ENCODE measurements at places on chromosomes 3 and 15.
A peak's percentile ranks its signal among the peaks of the same experiment; 100 is the strongest.

DNA sequence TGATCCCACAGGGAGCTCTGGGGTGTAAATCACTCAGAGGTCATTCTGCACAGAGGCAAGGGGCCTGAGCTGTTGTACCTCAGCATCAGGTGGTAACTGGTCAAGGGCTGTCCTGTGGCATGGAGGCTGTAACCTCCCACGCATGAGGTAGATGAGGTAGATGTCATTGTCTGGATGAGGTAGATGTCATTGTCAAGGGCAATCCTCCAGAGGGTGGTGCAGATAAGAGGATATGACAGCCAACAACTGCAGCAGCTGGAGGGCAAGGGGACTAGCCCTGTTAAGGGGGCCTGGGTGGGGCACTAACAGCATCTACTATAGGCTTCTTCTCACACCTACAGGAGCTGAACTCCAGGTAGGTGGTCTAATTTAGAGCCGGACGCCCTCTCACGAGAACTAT is 55.6 kb downstream of the THRB start:
- no peak for DNase-seq

DNA sequence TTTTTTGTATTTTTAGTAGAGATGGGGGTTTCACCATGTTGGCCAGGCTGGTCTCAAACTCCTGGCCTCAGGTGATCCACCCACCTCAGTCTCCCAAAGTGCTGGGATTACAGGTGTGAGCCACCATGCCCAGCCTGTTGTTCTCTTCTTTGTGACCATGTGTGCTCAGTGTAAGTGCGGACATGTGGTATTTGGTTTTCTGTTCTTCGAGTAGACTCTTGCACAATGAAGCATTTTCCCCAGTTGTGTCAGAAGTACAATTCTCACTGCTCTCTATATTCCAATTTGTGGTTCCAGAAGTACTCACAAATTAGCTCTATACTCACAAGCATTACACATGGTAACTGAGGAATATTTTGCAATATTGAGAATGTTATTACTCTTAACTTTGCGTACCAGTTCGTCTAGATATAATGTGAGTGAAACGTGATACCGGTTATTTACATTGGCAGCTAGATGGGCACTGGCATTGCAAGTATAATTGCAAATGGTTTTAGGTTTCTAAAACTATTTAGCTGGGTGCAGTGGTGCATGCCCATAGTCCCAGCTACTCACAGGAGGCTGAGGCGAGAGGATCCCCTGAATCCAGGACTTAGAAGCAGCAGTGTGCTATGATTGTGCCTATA is 34.2 kb upstream of the MTMR14 start:
- no peak for DNase-seq

DNA sequence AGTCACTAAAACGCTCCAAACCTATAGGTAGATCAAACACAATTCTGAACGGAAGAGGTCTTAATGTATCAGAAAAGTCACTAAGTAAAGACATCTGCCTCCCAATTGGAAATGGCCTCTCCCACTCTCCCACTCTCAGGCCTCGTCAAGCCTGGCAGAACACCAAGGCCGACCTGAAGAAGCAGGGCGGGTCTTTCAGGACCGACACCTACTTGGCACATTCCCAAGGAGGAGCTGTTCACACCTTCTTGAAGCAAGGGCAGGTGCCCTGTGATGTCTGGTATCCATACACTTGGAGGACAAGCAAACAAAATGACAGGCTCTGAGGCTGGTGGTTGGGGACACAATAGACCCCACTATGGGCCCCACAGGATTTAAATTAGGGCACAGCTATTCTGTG is 30.0 kb downstream of the XXYLT1 start:
- DNase-seq, result no peak

GRCh38 chr15:63892794-63893441 is 59.2 kb upstream of the HERC1 start:
- peak; percentile 56 for DNase-seq

GRCh38 chr3:53645754-53646153 is 151.3 kb downstream of the CACNA1D start:
- DNase-seq, result no peak

DNA sequence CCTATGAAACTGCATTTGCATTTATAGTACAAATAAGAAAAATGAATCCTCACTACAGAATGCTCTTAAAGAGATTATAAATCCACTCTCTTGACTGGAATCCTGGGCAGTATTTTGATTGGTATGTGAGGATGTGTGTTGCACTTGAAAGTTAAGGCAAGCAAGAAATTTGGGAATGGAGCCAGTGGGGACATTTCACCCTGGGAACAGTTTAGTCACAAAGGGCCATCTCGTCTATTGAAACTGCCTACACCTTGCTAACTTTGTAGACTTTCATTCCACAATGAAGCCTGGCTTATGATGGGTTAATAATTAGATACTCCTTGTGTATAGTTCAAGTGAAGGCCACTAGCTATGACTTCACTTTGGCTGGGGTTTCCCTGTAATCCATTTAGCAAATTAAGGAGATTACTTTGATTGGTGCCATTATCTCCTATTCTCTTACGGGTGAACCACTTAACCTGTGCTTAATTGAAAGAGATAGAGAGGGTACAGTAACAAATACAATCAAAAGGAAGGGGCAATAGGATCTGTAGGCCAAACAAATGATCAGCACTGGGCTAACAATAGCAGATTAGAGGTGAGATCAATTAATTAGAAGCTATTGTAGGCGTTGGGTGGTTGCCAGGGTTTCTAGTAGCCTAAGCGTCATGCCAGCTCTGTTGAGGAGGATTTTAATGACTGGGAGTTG is 146.9 kb upstream of the RARB start:
- no peak for DNase-seq

- DNase-seq, result no peak
Observed at GRCh38 chr15:99826157-99826780, 93.0 kb upstream of the LYSMD4 start.

GRCh38 chr3:88991496-88991895 is 115.9 kb upstream of the EPHA3 start:
- DNase-seq, result no peak

- DNase-seq, result no peak
Observed at GRCh38 chr3:101932326-101933068, 83.2 kb downstream of the NFKBIZ start.

DNA sequence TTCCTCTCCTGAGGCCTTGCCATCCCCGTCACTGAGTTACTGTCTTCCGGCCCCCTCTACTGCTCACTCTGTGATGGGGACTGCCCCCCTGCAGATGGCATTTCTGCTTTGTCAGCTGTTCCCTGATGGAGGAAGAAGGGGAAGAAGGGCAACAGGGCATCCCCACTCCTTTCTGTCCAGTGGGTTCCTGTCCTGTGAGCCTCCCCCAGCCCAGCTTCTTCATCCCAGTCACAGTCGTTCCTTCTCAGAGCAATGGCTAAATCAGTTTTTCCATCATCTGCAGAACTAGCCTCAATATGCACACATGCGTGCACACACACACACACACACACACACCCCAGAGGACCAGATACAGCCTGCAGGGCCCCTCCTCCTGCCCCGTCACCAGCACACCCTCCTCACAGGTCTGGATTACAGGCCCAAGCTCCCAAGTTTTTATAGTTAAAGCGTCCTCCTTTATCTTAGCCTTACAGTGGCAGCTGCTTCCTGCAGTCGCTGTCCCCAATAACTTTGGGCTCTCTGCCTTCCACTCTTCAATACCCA is 21.4 kb downstream of the ALDH1L1 start:
- no peak for DNase-seq

DNA sequence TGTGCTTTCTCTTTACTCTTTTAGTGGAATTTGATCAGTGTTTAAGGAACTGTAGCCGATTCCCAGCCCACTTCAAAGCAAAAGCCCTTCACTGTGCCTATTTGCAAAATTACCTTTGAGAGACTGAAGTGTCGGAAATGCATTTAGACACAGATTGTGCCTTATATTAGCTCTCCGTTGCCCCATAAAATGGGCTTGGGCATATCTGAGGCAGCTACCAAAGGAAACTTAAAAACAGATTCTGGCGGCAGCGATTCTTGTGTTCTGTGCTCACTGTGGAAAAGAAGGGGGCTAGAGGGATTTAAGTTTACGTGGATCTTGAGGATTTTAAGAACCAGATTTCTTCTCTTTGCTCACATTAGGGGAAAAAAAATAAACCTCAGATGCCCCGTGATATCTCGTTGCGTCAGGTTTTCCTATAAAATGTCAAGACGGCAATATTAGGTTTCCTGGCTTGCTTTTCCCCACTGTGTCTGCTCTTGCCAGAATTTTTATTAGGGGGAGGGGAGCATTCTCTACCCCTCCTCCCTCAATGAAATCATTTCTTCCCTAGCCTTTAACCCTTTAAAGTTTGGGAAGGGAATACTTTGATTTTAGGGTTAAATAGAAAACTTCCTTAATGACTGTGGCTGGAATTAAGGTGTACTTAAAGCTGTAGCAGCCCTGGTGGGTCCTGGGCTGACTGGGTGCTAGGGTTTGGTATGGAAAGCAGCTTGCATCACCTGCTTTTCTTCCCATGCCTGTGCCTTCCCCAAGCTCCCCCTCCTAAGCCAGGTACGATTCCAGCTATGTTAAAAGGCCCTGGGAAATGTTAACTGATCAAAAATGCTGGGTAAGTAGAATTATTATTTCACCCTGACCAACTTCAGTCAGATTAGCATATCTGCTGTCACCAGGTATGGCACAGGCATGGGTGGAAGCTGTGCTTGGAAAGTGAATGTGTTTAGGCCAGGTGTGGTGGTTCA is 73.8 kb downstream of the SMAD3 start:
- DNase-seq, result no peak

GRCh38 chr15:95363646-95364045 is 966.9 kb upstream of the NR2F2 start:
- no peak for DNase-seq

DNA sequence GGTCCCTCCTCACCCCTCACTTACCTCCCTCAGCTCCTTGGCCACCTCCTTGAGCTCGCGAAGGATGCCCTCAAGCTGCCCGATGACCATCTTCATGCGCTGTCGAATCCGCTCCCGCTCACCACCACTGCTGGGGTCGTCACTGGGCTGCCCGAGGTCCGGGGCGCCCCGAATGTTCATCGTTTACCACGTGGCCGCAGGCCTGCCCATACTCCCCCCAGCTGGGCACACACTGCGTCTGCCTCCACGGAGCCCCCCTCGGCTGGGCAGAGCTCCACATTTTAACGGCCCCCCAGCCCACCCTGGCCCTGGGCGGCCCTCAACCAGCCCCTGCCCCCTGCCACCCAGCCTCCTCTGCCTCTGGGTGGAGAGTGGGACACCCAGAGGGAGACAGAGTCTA is 2.2 kb downstream of the INSYN1 start:
- DNase-seq, result no peak

- no peak for DNase-seq
Observed at GRCh38 chr3:40516201-40516600, 8.6 kb upstream of the ZNF621 start.

GRCh38 chr3:21778715-21779114 is 27.7 kb upstream of the ZNF385D start:
- no peak for DNase-seq

DNA sequence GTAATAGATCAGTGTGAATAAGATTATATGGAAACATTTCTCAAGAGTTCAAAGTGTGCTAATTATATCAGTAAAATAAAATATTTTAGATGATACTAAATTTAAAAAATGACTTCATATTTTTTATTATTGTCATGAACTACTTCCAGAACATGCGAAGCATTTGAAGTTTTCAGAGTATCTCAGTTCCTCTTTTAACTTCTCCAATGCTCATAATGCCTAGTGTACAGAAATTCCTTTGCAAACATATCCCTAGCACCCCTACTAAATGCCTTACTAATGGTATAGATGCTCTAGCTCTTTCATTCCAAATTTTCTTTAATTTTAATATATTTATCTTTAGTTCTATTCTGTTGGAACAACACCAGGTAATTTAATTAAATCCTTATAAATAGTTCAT is 580.4 kb downstream of the CADM2 start:
- DNase-seq, result no peak

GRCh38 chr15:68543165-68544008 is 35.4 kb upstream of the CORO2B start:
- no peak for DNase-seq

DNA sequence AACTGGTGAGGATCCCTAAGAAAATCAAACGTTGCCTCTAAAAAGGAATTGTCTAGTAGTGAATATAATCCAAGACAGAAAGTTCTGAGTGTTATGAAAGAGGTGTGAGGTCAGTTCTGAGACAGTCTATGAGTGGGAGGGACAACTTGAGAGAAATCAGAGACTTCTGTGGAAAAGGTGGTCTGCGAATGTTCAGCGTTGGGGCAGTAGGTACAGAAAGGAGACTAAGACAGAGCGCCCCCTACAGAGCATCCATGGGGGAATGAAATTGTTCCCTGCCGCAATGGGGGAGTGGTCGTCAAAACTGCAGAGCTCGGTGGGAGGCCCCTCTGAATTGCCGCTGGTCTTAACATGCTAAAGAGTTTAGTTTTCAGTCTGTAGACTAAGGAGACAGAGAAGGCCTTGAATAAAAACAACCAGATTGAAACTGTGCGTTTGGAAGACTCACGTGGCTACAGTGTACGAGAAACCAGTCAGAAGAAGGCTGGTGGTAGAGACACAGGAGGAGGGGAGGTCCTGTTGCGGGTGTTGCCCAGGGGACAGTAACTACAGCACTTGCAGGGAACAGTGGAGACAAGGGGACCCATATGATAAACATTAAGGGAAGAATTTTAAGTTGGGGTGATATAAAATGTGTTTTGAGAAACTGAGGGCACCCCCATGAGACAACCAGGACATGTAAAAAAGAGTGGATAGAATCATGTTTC is 6.9 kb downstream of the TNIK start:
- no peak for DNase-seq

DNA sequence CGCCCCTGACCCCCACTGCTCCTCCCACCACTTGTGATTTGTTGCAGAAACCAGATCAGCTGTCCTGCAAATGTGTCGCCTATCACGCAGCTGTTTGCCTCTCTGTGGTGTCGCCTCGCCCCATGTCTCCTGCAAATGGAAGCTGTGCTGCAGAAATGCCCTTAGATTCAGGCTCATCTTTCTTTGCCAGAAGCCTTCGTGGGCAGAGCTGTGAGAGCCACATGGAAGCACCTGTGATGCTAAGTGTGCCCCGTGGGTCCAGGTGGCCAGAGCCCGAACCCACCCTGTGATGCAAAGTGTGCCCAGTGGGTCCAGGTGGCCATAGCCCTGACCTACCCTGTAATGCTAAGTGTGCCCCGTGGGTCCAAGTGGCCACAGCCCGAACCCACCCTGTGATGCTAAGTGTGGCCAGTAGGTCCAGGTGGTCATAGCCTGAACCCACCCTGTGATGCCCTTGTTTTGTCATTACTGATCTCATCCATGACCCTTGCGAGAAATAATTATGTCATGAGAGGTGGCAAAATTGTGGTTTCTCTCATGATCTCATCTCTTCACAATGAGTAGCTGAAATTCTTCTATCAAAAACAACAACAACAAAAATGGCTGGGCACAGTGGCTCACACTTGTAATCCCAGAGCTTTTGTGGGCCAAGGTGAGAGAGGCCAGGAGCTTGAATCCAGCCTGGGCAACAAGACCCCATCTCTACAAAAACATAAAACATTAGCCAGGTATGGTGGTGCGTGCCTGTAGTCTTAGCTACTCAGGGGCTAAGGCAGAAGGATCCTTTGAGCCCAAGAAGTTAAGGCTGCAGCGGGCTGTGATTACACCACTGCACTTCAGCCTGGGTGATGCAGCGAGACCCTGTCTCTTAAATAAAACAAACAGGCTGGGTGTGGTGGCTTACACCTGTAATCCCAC is 187.4 kb downstream of the GOLGA6L6 start:
- no peak for DNase-seq

GRCh38 chr15:83904107-83905040 is 250.5 kb downstream of the ADAMTSL3 start:
- no peak for DNase-seq

GRCh38 chr15:101441696-101442095 is 47.8 kb downstream of the PCSK6 start:
- DNase-seq, result no peak

GRCh38 chr3:185959609-185960521 is 22.1 kb upstream of the TRA2B start:
- no peak for DNase-seq

- DNase-seq, result no peak
Observed at GRCh38 chr15:26421065-26421464, 351.8 kb downstream of the GABRB3 start.
